Stimulated activated CD8-positive, alpha-beta memory T cell treated with anti-CD3 and anti-CD28 coated beads, Interleukin-7, amount 100 ng/mL, for 4 hours (primary cell): ENCODE measurements at places on chromosomes 6 and 20.

- no peak for DNase-seq
These were observed 9.2 kb downstream of the CEP57L1 start for GRCh38 chr6:109104512-109104911.

- DNase-seq, result no peak
These were observed 2.0 kb downstream of the ATXN1 start for GRCh38 chr6:16759181-16759645.

- DNase-seq, result no peak
These were observed 61.1 kb downstream of the ZBTB2 start for GRCh38 chr6:151330130-151330696.

GRCh38 chr6:101956961-101957360 lies 563.5 kb downstream of the GRIK2 start:
- DNase-seq, result no peak

DNA sequence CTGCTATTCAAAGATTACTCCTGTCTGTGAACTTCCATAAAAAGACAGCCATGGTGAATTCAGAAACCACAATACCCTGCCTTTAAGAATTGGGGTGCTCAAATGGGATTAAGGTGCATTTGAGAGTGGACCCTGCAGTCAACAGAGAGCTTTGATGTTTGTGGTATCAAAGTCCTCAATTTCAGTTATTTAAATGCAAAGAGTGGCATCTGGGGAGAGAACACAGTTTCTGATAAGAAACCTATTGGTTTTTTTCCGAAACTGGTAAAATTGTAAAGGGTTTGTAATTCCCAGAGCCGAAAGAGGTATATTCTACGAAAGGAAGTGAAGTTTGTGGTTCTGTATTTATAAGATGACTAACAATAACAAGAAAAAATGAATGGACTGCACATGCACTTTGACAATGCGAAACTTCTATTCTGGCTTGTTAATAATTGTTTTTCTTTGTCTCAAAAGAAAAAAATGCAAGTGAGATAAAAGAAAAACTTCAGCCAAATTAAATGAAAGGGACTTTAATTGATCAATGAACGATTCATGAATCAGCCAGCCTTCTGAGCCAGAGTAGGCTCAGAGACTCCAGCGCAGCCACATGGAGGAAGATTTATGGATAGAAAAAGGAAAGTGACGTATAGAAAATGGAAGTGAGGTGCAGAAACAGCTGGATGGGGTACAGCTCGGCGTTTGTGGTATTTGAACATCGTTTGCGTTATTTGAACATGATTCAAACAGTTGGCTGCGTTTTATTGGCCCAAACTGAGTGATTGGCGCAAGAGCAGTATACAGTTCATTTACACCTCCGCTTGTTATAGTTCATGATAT lies 70.5 kb upstream of the DUSP22 start:
- no peak for DNase-seq

GRCh38 chr6:143807103-143807772 lies 35.9 kb upstream of the LTV1 start:
- DNase-seq, result no peak
